ENCODE measurements at places on chromosomes 12 and 14.

DNA sequence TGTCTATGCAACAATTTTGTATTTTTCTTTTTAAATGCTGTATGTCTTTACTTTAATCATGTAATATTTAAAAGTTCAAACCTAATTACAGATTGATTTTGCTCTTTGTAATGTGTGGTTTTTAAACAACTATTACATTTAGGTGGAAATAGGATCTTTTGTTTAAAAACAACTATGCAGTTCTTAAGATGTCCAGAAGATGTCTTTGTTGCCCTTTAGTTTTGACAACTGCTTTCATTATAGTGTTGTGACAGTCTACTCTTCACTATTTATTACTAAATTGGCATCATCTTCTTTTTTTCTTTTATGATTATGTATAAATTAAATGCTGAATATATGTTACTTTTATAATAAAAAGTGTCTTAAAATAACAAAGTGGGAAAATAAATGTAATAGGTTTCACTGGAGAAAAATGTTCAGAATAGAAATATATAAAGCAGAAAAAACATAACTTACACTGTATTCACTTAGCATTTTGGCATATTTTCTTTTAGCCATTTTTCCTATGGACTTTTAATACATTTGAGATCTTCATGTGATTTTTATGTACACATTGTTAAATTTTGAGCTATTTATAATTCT lies 27.1 kb upstream of the PCNX4 start:
- DNase-seq = no peak

DNA sequence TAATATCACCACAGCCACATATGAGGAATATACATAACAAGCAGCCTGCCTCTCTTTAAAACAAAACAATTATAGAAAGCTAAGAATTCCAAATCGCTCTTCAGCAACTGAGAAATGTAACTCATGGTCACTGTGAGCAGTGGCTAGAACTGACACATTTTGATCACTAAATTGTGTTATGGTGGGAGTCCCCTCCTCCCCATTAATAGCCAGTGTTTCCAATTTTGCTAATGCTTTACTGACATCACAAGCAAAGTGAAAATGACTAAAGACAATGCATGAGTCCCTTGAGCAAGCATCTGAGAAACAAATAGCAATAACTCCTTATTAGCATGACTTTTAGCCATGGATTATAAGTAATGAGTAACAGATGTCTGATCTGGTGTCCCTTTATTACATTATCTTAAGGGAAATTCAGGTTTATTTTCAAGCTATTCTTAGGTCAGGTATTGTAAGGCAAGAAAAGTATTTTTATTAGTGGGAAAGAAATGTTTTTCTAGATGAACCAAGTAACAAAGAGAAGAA lies 148.3 kb downstream of the KCNH5 start:
- no peak for DNase-seq

- no peak for DNase-seq
These were observed 11.7 kb upstream of the TMED10 start for GRCh38 chr14:75188086-75188485.

GRCh38 chr14:70664698-70665447 lies 23.2 kb downstream of the TTC9 start:
- no peak for DNase-seq

GRCh38 chr12:43816168-43816567 lies 10.1 kb upstream of the TWF1 start:
- no peak for DNase-seq

- DNase-seq = no peak
These were observed 41.6 kb upstream of the ESRRB start for GRCh38 chr14:76334316-76334715.

DNA sequence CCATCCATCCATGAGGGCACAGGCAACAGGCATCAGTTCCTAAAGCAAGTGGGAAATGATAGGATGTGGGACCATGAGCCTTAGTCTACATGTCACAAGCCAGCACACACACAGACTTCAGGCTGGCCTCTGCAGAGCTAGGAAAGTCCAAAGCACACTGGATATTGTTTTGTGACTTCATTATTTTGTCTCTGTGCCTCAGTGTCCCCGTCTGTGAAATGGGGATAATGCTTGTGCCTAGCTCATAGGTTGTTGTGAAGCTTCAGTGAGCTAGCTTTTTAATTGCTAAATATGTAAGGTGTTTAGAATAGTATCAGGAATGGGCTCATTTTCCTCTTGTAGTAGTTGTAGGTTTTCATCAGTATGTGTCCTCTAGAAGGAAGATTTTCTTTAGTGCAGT lies 27.0 kb upstream of the PLEK2 start:
- no peak for DNase-seq

DNA sequence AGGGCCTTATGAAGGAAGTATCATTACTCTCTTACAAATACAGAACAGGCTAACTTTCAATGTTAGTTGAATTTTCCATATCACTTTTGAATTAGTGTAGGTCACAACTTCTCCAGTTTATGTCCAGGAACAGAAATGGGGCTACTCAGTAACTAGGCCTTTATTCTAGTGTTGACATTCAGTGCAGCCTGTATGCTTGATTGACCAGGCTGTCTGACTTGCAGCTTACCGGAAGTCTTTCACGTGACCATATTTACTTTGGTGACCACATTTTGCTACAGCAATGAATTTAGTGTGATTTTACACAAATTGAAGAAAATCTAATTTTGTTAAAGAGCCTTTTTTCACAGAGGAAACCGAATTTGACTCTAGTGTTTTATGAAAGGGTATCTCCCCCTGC lies 12.4 kb downstream of the MTERF2 start:
- no peak for DNase-seq

GRCh38 chr14:82244791-82245190 lies 711.1 kb upstream of the SEL1L start:
- DNase-seq = no peak

- no peak for DNase-seq
These were observed 36.4 kb downstream of the NFKBIA start for GRCh38 chr14:35368139-35368460.

- DNase-seq = no peak
These were observed 34.9 kb downstream of the ETV6 start for GRCh38 chr12:11684393-11684792.

- no peak for DNase-seq
These were observed 615.6 kb downstream of the KCNH5 start for GRCh38 chr14:62429683-62430082.

DNA sequence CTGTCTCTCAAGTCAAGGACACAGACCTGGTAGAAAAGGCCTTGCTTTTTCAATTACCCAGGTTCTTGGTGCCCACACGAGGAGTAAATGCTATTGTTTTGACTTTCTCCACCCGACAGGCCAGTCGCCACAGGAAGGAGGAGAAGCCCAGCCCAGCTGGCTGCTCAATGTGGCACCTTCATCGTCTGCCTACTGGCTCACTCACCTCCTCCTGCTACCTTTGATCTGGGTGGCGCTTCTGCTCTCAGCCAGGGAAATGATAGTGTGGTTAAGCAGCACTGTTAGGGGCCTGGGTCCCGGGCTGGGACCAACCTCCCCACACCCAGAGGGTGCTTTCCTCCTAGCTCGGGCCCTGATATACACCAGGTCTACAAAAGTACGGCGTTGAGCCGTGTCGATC lies 75.0 kb upstream of the FZD10 start:
- no peak for DNase-seq

Measured in NCI-H2081 (cell line).